ENCODE measurements at places on chromosomes 2 and 18.

DNA sequence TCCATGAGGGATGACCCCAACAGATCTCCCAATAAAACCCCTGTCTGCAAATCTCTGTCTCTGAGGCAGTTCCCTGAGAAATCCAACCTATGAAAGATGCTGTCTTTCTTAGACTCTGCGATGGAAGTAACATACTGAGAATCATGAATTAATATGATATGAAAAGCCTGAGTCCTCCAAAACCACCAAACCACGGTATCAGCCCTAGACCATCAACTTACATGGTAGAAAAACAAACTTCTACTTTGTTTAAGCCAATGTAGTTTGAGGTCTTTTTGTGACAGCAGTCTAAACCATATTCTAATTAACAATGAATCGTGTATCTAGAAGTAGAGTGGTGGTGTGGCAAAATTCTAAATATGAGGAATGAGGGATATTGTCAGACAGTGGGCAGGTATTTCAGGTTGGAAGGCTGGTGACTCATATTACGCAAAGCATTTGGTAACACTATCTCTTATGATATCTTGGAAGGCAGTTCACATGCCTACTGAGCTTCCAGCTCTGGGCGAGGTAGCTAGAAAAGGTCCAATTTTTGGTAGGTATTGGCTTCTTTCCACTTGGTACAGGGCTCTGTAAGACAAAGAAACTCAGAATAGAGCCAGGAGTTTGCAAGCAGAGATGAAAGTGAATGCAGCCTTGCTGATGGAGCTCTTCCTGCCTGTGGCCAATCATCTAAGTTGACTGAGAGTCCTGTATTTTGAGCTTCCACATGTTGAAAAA, 215.8 kb downstream of the ZFP36L2 start:
- no peak for DNase-seq

DNA sequence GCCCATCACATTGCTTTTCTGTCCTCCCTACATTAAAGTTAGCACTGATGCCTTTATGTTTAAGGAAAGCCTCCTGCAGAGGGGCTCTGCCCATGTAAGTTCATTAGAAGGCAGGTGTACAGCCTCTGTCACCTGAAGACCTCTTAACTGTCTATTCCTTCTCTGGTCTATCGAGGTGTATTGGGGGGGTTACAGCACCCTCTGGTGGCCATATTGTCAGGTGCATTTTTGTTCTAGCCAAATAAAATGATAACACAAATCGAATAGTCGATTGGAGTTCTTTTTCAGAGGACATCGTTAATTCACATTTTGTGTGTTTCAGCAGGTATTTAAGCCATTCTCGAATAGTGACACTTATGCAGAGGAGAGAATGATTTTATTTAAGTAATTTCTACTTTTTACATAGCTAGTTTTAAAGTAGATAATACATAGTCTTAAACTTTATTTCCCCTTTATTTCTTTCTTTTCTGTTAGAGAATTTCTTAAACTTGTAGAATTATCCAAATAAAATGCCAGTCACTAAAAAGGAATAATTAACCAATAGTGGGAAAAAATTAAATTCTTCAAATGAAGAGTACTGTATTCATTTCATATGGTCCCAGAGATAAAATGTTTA, 136.8 kb downstream of the NEDD4L start:
- peak; percentile 27 for DNase-seq

DNA sequence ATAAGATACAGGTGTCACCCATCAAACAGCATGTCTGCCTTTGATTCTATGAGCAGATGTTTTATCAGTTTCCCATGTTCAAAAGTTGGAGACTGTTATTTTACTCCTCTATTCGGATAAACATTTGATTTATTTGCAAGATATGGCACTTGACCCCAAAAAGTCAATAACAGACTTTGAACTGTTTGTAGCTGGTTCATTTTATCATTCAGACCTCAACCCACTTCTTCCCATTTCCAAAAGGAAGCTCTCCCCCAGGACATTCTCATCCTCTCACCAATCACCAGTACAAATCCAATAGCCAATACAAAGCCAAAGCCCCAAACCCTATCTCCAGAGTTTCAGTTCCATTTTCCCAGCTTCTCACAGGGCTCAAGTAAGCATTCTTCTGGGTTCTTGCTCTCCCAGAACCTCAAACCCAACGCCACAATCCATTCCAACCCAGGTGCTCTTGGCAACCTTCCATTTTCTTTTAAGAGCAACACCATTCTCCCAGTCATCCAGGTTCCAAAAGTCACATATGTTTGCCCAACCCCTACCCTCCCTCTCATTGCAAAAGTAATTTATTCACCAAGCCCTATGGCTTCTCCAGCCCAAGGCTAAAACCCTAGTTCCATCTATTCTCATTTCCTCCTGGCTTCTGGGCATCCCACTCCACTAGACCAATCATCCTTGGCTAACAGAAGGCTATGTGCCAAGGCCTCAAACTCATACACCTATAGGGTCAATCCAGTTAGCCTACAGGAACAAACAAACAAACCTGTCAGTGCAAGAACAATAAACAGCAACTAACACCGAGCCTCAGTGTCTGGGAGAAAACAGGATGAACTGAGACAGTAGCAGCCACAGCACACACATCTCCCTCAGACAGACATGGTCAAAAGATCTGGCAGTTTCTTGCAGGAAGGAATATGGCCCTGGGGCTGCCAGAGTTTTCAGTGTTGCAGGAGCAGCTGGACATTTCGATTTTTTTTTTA, 9.2 kb downstream of the ACVR1 start:
- DNase-seq: no peak

DNA sequence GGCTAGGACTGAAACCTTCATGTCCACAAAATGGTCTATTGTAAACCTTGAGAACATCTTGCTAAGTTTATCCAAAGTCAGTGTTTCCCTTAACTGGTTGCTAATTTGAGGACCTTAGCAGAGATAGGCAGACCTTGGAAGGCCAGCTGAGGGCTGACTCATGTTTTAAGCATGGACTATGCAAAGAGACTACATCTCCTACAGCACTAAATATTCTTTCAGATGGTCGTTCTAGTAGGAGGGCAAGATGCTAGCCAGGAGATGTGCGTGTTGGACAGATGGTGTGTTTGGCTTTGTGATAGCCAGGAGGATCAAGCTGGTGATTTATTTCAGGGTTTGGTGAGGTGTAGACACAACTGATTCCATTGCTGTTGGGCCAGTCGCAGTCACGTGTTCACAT, 75.8 kb downstream of the NRP2 start:
- no peak for DNase-seq

DNA sequence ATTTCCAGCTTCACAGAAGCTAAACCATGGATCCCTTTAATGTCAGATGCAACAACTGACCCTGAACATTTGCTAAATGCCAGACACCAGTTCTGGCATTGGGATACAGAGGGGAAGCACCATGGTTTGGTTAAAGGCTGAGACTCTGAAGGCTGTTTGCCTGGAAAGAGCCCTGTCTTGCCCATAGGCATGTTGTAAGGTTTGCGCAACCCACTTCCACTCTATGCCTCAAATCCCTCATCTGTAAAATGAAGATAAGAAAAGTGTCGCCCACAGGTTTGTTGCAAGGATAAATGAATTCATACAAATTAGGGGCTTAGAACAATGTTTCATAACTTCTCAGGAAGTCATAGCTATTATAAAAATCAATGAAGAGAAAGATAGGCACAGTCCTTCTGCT, 380.9 kb upstream of the GYPC start:
- DNase-seq: no peak

GRCh38 chr18:59861963-59862819, 37.6 kb upstream of the PMAIP1 start:
- no peak for DNase-seq

All from NCI-H510A (cell line).